Left ventricle myocardium inferior (tissue), 1 donor: ENCODE measurements at places on chromosomes 4 and X.

- H3K4me3 ChIP-seq, result no peak overlapping the region
- no peaks in the 10 kb centered on the region for H3K27me3 ChIP-seq
- DNase-seq, result no peak
- no peak overlapping the region for H3K27ac ChIP-seq
- peaks cover 80% of the 10 kb centered on the region for H3K36me3 ChIP-seq
Measured at GRCh38 chr4:106329041-106329618, 12.8 kb downstream of the AIMP1 start.

DNA sequence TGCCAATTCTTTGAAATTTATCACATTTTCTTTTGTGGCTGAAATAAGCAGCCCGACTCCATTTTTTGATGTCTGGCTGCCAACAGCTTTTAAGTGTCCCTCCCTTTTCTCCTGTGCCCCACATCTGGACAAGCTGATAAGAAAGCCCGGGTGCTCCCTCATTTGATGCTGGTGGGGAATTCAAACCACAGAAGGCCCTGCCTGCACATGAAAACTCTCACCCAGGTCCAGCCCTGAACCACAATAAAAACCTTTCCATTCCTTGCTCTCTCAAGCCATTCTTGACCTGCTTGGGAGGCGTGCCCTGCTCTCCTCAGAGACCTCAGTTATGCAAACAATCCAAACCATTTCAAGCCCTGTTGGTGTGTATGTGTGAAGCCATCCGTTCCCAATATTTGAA lies 93.9 kb downstream of the FAM53A start:
- no peaks in the 10 kb centered on the region for H3K36me3 ChIP-seq
- H3K4me3 ChIP-seq, result no peak overlapping the region
- peaks cover 8% of the 10 kb centered on the region for H3K4me1 ChIP-seq
- no peak overlapping the region for H3K27ac ChIP-seq

GRCh38 chr4:117793845-117794480 lies 240.3 kb upstream of the NDST3 start:
- H3K4me3 ChIP-seq, result no peak overlapping the region
- no peaks in the 10 kb centered on the region for H3K4me1 ChIP-seq
- H3K27me3 ChIP-seq, result no peaks in the 10 kb centered on the region
- H3K27ac ChIP-seq, result no peak overlapping the region

DNA sequence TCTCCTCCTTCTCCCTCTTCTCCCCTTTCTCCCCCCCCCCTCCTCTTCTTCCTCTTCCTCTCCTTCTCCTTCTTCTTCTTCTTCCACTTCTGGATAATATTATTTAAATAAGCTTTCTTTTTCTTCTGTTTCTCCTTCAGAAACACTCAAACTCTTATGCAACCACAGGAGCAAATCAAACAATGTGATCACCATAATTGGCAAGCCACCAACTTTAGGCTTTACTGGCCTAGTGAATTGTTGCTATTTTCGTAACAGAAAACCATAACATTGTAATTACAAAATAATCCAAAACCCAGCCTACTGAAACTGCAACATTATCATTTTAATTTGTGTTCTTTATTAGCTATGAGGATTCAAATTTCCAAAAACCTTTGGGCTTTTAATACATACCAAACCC lies 14.3 kb downstream of the DCAF8L1 start:
- DNase-seq, result no peak
- H3K4me3 ChIP-seq, result no peak overlapping the region
- no peaks in the 10 kb centered on the region for H3K27me3 ChIP-seq
- H3K4me1 ChIP-seq, result no peaks in the 10 kb centered on the region
- H3K27ac ChIP-seq, result no peak overlapping the region

DNA sequence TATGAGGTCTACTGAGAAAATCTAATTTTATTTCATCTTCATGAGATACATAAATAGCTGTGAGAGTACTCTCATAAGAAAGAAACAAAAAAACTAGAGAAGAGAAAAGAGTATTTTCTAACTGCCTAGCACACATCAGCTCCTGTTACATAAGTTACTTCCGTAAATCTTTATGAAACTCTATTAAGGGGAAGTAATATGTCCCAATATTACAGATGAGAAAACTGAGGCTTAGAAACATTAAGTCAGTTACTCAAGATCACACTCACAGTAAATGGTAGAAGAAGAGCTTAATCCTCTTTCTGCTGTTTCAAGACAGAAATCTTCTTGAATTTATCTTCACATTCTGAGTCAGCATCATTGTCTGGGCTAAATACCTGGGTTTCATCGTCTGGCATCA lies 164.1 kb downstream of the DTHD1 start:
- H3K27me3 ChIP-seq, result no peaks in the 10 kb centered on the region
- no peak overlapping the region for H3K4me3 ChIP-seq
- DNase-seq, result no peak
- H3K36me3 ChIP-seq, result no peaks in the 10 kb centered on the region

DNA sequence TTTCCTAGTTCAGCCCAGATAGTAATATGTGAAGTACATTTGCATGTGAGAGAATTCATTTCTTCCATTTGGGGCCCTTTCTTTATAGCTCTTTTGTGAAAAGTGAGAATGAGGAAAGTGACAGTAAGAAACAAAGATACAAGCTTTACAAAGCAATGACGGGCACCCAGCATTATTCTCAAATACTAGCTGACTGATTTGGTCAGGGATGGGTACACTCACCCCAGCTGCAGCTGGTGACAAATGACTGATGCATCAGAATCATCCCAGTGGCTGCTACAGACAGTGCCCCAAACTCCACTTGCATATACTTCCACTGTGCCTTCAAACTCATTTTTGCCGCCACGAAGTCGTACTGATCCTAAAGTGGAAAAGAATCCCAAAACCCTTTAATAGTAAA lies 14.8 kb downstream of the PRSS12 start:
- H3K4me1 ChIP-seq, result no peaks in the 10 kb centered on the region
- DNase-seq, result no peak
- no peak overlapping the region for H3K4me3 ChIP-seq
- H3K27ac ChIP-seq, result no peak overlapping the region
- no peaks in the 10 kb centered on the region for H3K27me3 ChIP-seq

DNA sequence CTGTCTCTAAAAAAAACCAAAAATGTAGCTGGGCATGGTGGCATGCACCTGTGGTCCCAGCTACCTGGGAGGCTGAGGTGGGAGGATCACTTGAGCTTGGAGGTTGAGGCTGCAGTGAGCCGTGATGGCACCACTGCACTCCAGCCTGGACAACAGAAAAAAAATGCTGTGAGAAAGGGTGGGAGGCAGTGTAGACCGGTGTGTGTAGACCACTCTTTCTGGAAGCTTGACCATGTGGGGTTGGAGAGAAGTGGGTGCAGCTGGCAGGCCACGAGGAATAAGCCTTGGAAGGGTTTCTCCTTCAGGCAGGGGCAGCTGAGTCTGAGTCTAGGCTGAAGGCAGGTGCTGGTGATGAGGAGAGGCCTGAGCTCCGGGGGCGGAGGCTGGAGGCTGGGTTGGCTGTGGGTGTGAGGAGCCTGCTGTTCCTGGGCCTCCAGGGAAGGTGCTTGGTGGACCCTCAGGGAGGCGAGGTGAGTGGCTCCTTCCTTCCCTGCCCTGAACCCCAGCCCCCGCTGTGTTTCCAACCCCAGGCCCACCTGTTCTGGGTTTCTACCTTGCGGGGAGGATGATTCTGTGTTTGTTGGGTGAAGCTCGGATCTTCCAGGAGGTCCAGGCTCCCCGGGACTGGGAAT lies 9.3 kb upstream of the TBC1D14 start:
- H3K27ac ChIP-seq, result no peak overlapping the region
- no peak overlapping the region for H3K4me3 ChIP-seq
- H3K4me1 ChIP-seq, result peaks cover 11% of the 10 kb centered on the region
- peaks cover 16% of the 10 kb centered on the region for H3K27me3 ChIP-seq
- DNase-seq, result no peak

- DNase-seq, result no peak
- H3K4me1 ChIP-seq, result no peaks in the 10 kb centered on the region
- H3K27me3 ChIP-seq, result peaks cover 23% of the 10 kb centered on the region
Measured at GRCh38 chr4:169985881-169986280, 40.3 kb downstream of the MFAP3L start.

DNA sequence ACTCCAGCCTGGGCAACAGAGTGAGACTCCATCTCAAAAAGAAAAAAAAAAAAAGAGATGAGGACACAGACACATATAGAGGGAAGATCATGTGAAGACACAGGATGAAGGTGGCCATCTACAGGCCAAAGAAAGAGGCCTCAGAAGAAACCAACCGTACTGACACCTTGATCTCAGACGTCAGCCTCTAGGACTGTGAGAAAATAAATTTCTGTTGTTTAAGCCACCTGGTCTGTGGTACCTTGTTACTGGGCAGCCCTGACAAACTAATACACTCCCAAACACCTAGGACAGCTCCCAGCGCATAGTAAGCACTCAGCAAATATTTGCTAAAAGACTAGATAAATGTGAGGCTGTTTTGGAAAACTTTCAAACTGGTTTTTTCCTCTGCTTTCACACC lies 59.2 kb upstream of the SMIM10 start:
- H3K27ac ChIP-seq, result no peak overlapping the region
- no peak overlapping the region for H3K4me3 ChIP-seq
- no peaks in the 10 kb centered on the region for H3K36me3 ChIP-seq
- H3K27me3 ChIP-seq, result no peaks in the 10 kb centered on the region
- DNase-seq, result no peak

GRCh38 chr4:75702919-75703411 lies 21.4 kb upstream of the USO1 start:
- no peak overlapping the region for H3K4me3 ChIP-seq
- H3K36me3 ChIP-seq, result no peaks in the 10 kb centered on the region
- no peak overlapping the region for H3K27ac ChIP-seq

DNA sequence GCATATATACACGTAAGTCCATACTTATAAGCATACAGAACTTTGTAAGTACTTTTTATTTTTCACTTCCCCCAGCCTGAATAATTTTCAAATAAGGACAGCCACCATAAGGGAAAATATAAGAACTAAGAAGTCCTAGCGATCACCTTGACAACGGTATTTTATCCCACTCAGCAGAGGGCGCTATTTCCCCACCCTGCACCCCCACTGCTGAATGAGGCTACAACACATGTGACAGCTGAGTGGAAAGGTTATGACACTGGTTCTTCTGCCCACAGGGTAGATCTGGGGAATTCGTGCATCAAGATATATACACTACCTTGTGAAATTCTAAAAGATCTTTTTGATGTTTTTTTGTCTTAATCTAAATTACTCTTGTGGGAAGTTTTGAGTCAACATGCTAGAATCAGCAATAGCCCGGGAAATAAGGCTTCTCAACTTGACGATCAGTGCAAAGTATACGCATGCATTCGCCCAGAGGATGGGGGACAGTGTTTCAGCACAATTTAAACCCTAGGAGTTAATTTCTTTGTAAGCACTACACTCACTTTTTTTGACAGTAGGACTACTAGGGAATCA lies 151.5 kb downstream of the CORIN start:
- H3K27ac ChIP-seq, result peak overlapping the region; percentile 7
- H3K4me3 ChIP-seq, result no peak overlapping the region
- H3K4me1 ChIP-seq, result peaks cover 8% of the 10 kb centered on the region
- no peaks in the 10 kb centered on the region for H3K27me3 ChIP-seq
- no peaks in the 10 kb centered on the region for H3K36me3 ChIP-seq
- peak; percentile 48 for DNase-seq

DNA sequence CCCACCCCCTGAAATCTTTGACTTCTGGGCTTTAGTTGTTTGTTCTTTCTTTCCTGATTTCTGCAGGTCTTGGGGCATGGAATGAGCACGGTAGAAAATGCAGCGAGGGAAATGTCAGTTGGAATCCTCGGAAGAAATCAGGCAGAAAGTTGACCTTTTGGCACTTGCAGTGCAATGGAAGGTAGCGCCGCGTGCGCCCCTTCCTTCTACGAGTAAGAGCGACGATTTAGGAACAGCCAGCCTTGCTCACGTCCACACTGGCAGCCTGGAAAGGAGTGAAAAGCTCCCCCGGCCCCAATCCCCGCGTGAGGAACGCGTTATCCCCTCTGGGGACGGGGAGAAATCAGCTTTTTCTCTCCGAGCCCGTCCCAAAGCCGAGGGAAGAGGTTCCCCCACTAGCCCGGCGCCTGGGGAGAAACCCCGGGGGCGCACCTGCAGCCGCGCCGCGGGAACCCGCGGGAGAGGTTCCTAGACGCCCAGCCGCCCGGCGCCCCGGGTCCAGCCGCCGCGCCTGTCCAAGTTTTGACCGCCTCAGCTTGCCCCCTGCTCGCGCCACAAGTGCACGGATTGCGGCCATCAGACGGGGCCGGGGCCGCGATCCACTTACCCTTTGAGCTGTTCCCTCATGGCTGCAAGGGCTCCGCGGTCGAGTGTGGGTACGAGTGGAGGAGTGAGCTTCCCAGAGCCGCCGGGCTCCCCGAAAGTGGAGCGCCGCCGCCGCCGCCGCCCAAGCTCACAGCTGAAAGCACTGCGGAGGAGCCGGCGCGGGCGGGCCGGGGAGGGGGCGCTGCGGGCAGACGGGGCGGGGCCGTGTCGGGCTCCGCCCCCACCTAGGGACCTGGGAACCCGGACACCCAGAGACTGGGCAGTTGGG lies 194.6 kb upstream of the FTHL17 start:
- peak; percentile 62 for DNase-seq
- peaks cover 5% of the 10 kb centered on the region for H3K4me1 ChIP-seq
- H3K36me3 ChIP-seq, result no peaks in the 10 kb centered on the region
- no peaks in the 10 kb centered on the region for H3K27me3 ChIP-seq
- peak overlapping the region; percentile 77 for H3K4me3 ChIP-seq

- peaks cover 37% of the 10 kb centered on the region for H3K4me1 ChIP-seq
- no peak overlapping the region for H3K4me3 ChIP-seq
- no peaks in the 10 kb centered on the region for H3K27me3 ChIP-seq
- H3K27ac ChIP-seq, result peak overlapping the region; percentile 34
- no peak for DNase-seq
Measured at GRCh38 chr4:89243733-89244252, 63.8 kb downstream of the GPRIN3 start.

- H3K27ac ChIP-seq, result no peak overlapping the region
- no peak overlapping the region for H3K4me3 ChIP-seq
- peaks cover 5% of the 10 kb centered on the region for H3K4me1 ChIP-seq
- DNase-seq, result no peak
Measured at GRCh38 chrX:15686818-15687685, 22.4 kb upstream of the CLTRN start.

DNA sequence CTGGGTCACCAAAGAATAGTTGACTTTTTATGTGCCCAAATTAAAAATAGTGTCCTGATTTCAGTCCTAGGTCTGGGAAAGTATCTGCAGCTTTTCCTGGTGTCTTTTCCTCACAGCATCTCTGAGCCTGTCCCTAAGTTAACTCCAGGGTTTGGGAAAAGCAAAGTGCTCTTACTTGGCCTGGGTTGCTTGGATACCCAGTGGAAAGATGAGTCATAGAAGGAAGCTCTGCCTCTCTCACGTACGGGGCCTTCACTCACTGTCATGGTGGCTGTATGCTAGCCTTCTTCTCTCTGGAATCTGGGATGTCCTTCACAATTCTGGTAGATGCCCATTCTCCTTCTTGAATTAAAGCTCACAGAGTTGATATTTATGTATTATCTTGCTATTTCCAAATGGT lies 607.3 kb downstream of the ANKRD50 start:
- DNase-seq, result no peak
- H3K4me3 ChIP-seq, result no peak overlapping the region
- H3K4me1 ChIP-seq, result no peaks in the 10 kb centered on the region
- H3K27me3 ChIP-seq, result no peaks in the 10 kb centered on the region
- no peak overlapping the region for H3K27ac ChIP-seq

GRCh38 chr4:71062436-71062835 lies 69.0 kb downstream of the DCK start:
- no peaks in the 10 kb centered on the region for H3K36me3 ChIP-seq
- no peaks in the 10 kb centered on the region for H3K4me1 ChIP-seq
- H3K4me3 ChIP-seq, result no peak overlapping the region
- DNase-seq, result no peak
